ENCODE measurements at places on chromosomes 5 and 9.

GRCh38 chr5:130955041-130955440, 210.0 kb downstream of the HINT1 start:
- DNase-seq: no peak

DNA sequence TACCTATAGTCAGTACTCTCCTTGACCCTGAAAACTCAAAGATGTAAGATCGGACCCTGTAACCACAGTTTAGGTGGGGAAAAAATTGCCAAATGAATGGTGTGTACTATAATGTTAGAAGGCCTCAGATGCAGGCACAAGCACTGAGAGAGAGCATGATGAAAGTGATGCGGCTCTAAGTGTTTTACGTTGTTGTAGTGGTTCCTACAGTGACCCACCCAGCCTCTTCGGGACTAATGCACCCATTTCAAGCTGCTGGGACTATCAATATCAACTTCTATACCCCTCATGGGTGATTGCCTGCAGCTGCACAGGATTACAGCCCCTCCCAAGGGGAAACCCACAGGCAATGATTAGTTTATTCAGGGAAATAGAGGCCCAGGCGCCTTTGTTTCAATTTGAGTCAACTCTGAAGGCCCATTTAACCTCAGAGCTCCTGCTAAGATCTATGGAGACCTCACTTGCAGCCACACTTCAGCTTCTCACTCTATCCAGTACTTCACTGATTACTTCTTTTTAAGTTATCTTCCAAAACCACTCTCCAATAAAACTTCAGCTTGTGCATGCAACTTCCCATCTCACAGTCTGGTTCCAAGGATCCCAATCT, 340.7 kb downstream of the NR2F1-AS1 start:
- DNase-seq: no peak

- DNase-seq: no peak
These were observed 288.0 kb downstream of the ICE1 start for GRCh38 chr5:5710471-5710870.

DNA sequence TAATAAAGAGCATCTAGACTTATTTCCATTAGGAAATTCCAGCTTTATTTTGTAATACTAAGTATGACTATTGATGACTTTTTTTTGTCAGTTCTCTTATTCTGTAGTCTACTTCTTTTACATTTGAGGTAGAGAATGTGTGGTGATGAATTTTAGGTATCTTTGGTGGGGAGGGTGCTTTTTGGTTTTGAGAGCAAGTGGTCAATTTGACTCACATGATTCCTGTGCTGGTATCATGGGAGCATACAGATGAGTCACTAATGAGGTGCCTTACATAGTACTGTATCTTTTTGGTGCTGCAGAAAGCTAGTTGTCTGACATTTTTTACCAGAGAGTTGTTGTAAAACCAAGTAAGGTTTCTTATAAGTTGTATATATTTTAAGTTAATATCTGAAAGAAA, 35.3 kb downstream of the ERBIN start:
- DNase-seq: no peak

- DNase-seq: no peak
These were observed 14.2 kb downstream of the RFX3 start for GRCh38 chr9:3511551-3511950.

DNA sequence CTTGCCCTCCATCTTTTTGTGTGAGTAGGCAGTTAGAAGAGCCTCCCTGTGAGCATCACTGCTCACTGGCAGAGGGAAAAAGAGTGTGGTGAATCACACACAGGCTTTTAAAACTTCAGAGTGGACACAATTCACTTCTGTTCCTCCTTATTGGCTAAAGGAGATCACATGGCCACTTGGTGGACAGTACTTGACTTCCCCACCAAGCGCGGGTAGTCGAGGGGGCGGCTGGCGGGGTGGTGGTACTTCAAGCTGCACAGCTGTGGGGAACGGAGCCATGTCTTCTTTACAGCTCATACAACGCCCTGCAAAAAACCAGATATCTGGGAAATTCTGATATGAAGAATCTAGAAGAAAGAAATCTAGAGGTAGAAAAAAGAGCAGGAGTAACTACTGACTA, 95.4 kb downstream of the PAM start:
- DNase-seq: no peak
